ENCODE measurements at places on chromosomes 13 and 19. TPM values are rescaled to one million over a fixed set of nuclear protein-coding genes. Genes with fewer than 3 reads are reported as not detected.

DNA sequence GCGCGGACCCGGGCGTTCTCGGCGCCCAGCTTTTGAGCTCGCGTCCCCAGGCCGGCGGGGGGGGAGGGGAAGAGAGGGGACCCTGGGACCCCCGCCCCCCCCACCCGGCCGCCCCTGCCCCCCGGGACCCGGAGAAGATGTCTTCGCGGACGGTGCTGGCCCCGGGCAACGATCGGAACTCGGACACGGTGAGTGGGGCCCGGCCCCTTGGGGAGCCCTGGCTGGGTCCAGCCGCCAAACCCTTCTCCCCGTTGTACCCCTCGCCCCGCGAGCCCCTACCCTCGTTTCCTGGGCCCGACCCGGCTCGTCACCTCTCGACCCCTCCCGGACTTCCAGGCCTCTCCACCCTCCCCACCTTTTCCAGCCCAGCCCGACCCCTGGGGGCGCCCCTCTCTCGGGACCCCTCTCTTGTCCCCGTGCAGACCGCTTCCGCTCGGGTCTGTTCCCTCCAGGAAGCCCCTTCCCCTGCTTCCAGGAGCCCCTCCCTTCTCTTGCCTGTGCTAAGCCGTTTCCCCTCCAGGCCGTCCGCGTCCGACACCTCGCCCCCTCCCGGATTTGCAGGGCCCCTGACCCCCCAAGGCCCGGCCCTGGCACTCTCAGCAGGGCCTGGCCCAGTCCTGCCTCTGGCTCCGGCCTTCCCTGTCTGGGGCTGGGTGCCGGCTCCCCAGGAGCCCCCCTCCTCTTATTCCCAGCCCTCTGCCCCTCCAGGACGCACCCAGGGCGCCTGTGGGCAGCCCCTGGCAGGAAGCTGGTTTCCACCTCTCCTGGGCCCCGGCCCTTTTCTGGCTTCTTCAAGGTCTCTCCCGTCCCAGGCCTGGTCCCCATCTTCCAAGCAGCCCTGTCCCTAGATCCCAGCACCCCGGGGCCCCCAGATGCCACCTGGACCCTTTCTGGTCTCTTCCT is 632 bp downstream of the MARK4 start:
- DNase-seq = peak; percentile 89

DNA sequence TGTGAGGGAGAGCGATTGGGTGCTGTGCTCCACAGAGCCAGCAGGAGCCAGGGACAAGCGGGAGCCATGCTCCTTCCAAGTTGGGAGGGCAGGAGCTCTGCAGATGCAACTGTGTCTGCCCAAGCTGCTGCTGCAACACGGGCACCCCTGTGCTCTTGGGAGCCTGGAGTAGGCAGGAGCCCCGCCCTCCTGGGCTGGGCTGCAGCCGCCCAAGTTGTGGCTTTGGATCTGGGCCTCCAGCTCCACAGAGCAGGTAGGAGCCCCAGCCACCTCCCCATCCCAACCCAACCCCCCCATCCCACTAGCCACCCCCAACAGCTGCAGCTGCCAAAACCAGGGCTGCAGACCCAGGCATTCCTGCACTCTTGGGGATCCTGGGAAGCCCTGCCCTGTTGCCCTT is 39.9 kb upstream of the FLT1 start:
- DNase-seq = no peak

GRCh38 chr13:38661010-38661675 is 25.7 kb upstream of the FREM2 start:
- no peak for DNase-seq

DNA sequence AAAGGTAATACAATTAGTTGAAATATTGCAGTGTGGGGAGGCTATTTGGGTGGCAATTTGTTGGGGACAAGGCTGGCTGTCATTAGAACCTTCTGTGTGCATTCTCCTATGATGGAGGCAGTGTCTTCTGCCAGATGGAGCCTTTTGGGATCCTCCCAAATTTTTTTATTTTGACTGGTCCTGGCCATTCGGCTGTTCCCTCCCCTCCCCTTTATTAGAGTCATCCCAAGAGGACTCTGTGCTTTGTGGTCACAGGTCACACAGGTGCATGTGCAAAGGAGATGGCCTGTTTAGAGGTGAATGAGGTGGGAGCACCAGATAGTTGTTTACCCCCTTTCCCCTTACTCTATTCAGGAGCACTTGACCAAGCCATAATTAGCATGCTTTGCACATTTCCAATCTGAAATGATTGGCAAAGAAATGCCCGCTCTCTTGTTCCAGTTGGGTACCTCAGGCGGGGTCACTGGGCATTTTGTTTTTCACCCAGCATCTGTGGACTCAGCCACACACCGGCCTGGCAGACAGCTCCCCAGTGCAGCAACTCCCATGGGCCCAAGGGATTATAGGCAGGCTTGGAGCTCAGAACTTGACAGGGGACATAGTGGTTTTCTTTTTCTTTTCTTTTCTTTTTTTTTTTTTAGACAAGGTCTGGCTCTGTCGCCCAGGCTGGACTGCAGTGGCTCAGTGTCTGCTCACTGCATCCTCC is 19.8 kb downstream of the GATAD2A start:
- DNase-seq = no peak

DNA sequence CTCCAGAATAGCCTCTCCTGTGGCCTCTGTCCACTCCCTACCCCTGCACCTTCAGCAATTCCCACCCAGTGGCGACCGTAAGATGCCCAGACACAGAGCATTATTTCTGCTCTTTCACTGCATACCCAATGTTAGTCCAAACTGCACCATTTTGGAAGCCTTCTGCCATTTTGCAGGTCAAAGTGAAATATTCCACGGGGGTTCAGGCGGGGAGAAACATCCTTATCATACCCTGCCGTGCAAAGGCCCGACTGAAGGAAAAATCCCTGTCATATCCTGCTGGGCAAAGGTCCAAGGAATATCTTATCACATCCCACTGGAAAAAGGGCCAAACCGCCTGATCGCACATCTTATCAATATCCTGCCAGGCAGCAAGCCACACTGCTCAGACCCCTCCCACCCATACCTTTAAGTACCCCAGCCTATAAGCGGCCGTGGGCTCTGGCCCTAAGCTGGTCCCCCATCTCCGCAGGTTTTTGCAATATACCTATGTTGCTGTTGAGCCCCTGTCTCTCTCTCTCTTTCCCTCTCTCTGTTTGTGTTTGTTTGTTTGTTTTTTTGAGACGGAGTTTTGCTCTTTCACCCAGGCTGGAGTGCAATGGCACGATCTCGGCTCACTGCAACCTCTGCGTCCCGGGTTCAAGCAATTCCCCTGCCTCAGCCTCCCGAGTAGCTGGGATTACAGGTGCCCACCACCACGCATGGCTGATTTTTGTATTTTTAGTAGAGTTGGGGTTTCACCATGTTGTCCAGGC is 18.2 kb downstream of the CLEC11A start:
- no peak for DNase-seq

- peak; percentile 28 for DNase-seq
These were observed 18.5 kb downstream of the CARM1 start for GRCh38 chr19:10889880-10890279.

GRCh38 chr19:3964256-3965194 is 6.4 kb downstream of the DAPK3 start:
- DNase-seq = no peak

GRCh38 chr13:26010487-26011207 is 41.2 kb downstream of the SHISA2 start:
- peak; percentile 60 for DNase-seq

- DNase-seq = no peak
These were observed 67.1 kb downstream of the STARD13 start for GRCh38 chr13:33218426-33218825.

GRCh38 chr13:76904507-76904906 is 18.3 kb upstream of the KCTD12 start:
- no peak for DNase-seq

DNA sequence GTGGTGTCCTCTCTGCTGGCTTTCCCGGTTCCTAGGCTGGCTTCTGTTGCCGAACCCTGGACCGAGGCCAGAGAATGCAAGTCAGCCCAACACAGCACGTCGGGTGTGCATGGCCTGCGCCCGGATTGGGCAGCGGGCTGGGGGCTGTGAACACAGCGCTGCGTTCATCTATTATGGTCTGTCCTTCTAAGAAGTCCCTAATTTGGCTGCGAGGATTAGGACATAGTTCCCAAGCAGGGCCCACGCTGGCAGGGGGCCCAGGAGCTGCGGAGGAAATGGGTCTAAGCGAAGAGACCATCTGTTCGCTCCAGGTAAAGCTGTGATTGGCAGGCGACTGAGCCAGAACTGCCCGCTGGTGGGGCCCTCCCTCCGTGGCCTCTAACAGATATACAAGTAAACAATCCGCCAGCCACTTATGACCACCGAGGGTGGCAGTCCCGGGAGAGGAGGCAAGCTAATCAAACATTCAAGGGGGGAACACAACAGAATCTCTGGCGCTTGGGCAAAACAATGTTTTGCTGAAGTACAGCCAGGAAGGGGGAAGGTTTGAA is 6.0 kb downstream of the SYCE2 start:
- peak; percentile 86 for DNase-seq

DNA sequence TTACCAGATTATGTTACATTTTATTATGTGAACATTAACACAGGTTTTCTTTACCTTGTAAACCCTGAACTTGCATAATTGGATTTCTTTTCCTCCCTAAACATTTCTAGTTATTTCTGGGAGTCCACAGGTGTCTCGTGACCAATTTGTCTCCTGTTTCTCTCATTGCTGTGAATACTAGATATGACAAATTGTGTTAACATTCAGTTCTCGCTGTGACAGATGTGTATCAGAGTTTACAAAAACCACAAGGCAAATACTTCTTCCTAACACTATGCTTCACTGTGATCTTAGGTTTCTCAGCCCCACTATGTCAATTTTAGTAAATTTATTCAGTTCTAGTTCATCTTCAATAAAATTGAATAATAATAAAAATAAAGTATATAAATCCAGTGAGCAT is 1554.9 kb downstream of the EFNB2 start:
- no peak for DNase-seq

DNA sequence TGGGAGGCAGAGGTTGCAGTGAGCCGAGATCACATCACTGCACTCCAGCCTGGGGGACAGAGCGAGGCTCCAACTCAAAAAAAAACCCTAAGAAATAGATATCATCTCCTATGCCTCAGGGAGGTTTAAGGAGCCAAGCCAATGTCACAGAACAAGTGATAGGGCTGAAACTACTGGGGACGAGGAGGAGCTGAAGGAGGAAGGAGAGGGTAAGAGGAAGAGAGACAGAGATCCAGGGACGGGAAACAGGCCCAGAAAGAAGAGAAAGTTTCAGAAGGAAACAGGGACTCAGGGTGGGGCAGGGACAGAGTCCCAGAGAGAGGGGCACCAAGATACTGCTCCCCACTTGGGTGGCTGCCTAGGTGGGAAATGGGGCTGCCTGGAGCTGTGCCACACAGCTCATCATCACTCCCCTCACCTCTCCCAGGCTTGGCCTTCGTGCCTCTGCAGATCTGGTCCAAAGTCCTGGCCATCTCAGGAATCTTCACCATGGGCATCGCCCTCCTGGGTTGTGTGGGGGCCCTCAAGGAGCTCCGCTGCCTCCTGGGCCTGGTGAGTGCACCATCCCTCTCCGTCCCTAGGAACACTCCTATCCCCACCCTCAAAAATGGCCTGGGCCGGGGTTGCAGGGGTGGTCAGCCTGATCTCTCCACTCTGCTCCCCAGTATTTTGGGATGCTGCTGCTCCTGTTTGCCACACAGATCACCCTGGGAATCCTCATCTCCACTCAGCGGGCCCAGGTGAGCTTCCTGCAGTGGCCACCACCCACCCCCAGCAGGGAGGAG is 1.5 kb downstream of the CD37 start:
- no peak for DNase-seq

DNA sequence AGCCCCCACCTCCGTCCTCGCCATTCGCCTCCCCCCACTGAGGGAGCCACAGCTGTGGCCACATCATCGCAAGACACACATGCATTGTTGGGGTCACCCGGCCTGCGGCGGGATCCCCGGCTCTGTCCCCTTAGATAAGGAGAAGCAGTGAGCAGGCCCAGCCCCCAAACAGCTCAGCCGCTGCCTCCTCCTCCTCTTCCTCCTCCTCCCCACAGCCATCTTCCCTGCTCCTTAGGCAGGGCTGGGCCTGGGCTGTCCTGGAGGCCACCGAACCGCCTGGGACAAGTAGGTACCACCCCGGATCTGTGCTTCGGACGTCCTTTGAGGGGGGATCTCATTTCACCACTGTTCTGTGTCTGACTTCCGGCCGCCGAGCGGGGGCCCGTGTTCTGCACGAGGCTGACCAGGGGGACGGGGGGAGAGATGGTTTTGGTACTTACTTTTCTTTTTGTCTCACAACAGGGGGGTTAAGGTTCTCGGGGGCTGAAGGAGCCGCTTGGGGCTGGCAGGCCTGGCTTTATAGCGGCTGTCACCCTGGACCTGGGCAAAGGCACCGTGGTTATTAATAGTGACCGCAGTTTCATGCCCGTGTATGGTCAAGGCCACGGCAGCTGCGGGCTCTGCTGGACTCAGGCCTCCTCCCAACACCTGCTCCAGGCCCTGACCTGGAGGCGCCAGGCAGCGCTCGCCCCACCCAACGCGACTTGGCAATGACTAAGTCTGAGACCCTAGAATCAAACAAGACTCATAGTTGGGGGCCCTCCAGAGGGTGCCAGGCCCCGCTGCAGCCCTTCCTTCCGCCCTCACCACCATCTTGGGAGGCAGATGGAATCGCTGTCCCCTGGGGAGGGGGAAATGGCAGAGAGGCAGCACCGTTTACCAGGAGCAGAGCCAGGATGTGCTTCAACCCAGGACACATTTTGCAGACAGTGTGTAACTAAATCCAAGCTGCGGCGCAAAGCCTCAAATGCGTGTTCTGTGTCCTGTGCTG is 18.3 kb downstream of the NMRK2 start:
- peak; percentile 74 for DNase-seq

The MAN2B1 gene
- total RNA-seq = 71.2 TPM

The ZNF578 gene
- total RNA-seq = 16.8 TPM

The WDR83 gene
- total RNA-seq = 11.6 TPM

The NECTIN2 gene
- total RNA-seq = 207 TPM

The SLAIN1 gene
- 17.5 TPM for total RNA-seq

The DZIP1 gene
- total RNA-seq = 21.4 TPM

The NLRP5 gene
- total RNA-seq = not detected

The UBE2M gene
- 131 TPM for total RNA-seq

The FXYD1 gene
- total RNA-seq = 6.1 TPM

The SWSAP1 gene
- total RNA-seq = 3.3 TPM

The RFPL4AL1 gene
- total RNA-seq = not detected

Measured in H7 (cell line).